ENCODE measurements at places on chromosomes 1 and 21. TPM values are rescaled to one million over a fixed set of nuclear protein-coding genes. Genes with fewer than 3 reads are reported as not detected.

The BCAR3 gene
- 14.4 TPM for polyA plus RNA-seq

The C4BPA gene
- polyA plus RNA-seq, result not detected

The IQGAP3 gene
- polyA plus RNA-seq, result 16.6 TPM

The PHLDA3 gene
- 29.9 TPM for polyA plus RNA-seq

The AMPD2 gene
- polyA plus RNA-seq, result 140 TPM

The NBPF10 gene
- 0.12 TPM for polyA plus RNA-seq

The SERPINC1 gene
- 0.22 TPM for polyA plus RNA-seq

The ANKRD35 gene
- polyA plus RNA-seq, result 32.8 TPM

The DYRK3 gene
- polyA plus RNA-seq, result 4.9 TPM

The ORC1 gene
- polyA plus RNA-seq, result 8.3 TPM

The GABPB2 gene
- 5.5 TPM for polyA plus RNA-seq

The GPR89B gene
- polyA plus RNA-seq, result 12.2 TPM

The RPE65 gene
- polyA plus RNA-seq, result 0.15 TPM

The NOS1AP gene
- 4.9 TPM for polyA plus RNA-seq

The LAMB3 gene
- 1.7 TPM for polyA plus RNA-seq

The RGS16 gene
- polyA plus RNA-seq, result 58.8 TPM

The CASP9 gene
- 17.1 TPM for polyA plus RNA-seq

The CD247 gene
- polyA plus RNA-seq, result 1.0 TPM

The DNASE2B gene
- polyA plus RNA-seq, result not detected

All from brain (organoid and tissue), 16 donors.